ENCODE measurements at places on chromosomes 7 and 10. TPM values are rescaled to one million over a fixed set of nuclear protein-coding genes. Genes with fewer than 3 reads are reported as not detected.

Gene CUTC
- 10.5 TPM for total RNA-seq

Gene NPSR1
- not detected for total RNA-seq

Gene HTR5A
- 0.20 TPM for total RNA-seq

Gene DNAJC1
- 4.3 TPM for total RNA-seq

Gene CCDC146
- total RNA-seq, result 3.7 TPM

DNA sequence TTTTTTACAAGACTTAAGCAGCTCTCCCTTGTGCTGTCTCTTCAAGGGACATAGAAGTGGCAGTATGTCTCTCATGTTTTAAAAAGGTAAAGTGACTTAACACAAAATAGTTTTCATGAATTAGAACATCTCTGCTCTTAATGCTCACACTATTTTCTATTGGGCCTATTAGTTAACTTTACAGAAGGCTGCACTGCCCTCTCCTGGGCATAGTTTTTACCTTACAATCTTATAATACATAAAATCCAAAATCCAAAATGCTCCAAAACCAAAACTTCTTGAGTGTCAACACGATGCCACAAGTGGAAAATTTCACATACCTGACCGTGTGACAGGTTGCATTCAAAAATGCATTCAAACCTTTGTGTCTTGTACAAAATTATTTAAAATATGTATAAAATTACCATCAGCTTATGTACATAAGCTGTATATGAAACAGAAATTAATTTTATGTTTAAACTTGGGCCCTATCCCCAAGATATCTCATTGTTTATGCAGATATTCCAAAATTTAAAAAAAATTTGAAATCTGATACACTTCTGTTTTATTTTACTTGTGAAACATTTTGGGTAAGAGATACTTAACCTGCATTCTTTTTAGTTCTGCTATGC lies 25.8 kb downstream of the TES start:
- H3K27me3 ChIP-seq, result no peaks in the 10 kb centered on the region
- H3K4me1 ChIP-seq, result no peaks in the 10 kb centered on the region
- H3K4me3 ChIP-seq, result no peak overlapping the region

DNA sequence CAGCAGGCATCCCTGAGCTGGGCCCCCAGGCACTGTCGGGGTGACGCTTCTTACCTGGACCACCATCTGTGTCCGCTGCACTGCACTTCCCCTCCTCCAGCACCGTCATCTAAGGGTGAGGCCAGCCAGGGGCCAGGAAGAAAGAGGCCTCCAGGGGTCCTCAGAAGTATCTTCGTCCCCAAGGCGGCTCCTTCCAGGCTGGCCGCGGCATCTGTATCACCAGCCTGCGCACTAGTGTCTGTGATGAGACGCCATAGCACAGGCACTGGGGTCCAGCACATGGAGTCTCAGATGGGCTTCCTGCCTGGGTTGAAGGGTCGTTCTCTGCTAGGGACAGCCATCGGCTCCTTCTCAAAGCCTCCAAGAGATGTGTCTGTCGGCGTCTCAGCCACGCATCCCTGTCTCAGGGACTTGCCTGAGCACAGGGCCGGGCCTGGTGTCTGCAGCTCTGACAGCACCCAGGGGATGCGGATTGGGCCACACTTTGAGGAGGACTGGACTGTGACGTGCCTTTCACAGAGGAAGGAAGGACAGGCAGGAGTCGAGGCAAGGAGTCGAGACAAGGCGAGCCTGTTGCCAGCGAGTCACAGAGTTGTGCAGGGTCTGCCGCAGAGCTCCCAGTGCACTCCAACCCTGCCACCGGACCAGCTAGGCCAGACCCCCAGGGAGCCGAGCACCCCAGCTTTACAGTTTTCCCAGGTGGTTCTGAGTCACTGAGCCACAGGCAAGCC lies 101.5 kb upstream of the DIP2C start:
- H3K27ac ChIP-seq, result no peak overlapping the region
- H3K27me3 ChIP-seq, result peaks cover 5% of the 10 kb centered on the region
- H3K4me1 ChIP-seq, result peaks cover 4% of the 10 kb centered on the region
- peaks cover 8% of the 10 kb centered on the region for H3K36me3 ChIP-seq
- no peak for DNase-seq

GRCh38 chr7:22663721-22664120 lies 63.3 kb upstream of the IL6 start:
- no peaks in the 10 kb centered on the region for H3K4me1 ChIP-seq
- H3K36me3 ChIP-seq, result no peaks in the 10 kb centered on the region
- DNase-seq, result no peak
- no peaks in the 10 kb centered on the region for H3K27me3 ChIP-seq
- no peak overlapping the region for H3K4me3 ChIP-seq
- no peak overlapping the region for H3K27ac ChIP-seq

GRCh38 chr7:113289140-113289740 lies 170.9 kb upstream of the SMIM30 start:
- H3K4me3 ChIP-seq, result no peak overlapping the region
- DNase-seq, result no peak
- H3K27ac ChIP-seq, result no peak overlapping the region
- H3K27me3 ChIP-seq, result no peaks in the 10 kb centered on the region
- H3K4me1 ChIP-seq, result no peaks in the 10 kb centered on the region

DNA sequence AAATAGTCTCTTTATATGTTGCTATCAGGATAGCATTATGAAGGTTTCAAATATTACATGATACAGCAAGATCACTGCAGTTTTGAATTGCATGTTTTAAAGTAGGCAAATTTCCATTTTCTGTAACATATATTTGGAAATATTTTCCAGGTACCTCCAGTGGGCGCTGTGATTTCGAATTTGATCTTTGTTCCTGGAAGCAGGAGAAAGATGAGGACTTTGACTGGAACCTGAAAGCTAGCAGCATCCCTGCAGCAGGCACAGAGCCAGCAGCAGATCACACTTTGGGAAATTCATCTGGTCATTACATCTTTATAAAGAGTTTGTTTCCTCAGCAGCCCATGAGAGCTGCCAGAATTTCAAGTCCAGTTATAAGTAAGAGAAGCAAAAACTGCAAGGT lies 299.0 kb downstream of the MALRD1 start:
- H3K27me3 ChIP-seq, result no peaks in the 10 kb centered on the region
- H3K4me1 ChIP-seq, result no peaks in the 10 kb centered on the region
- H3K36me3 ChIP-seq, result no peaks in the 10 kb centered on the region
- H3K27ac ChIP-seq, result no peak overlapping the region
- H3K4me3 ChIP-seq, result no peak overlapping the region

- H3K4me3 ChIP-seq, result no peak overlapping the region
- H3K36me3 ChIP-seq, result peaks cover 6% of the 10 kb centered on the region
- H3K27me3 ChIP-seq, result peaks cover 38% of the 10 kb centered on the region
- no peak for DNase-seq
These were observed 2.6 kb upstream of the GAD2 start for GRCh38 chr10:26214004-26214403.

GRCh38 chr10:107548301-107548700 lies 383.8 kb upstream of the SORCS1 start:
- no peak overlapping the region for H3K4me3 ChIP-seq
- H3K27ac ChIP-seq, result no peak overlapping the region
- peaks cover 6% of the 10 kb centered on the region for H3K27me3 ChIP-seq
- DNase-seq, result no peak

Data from glutamatergic neuron (in vitro differentiated cells).